ENCODE measurements at places on chromosomes 3 and 15.

- peak; percentile 76 for DNase-seq
Measured at GRCh38 chr3:111924283-111924682, 54.5 kb upstream of the ABHD10 start.

DNA sequence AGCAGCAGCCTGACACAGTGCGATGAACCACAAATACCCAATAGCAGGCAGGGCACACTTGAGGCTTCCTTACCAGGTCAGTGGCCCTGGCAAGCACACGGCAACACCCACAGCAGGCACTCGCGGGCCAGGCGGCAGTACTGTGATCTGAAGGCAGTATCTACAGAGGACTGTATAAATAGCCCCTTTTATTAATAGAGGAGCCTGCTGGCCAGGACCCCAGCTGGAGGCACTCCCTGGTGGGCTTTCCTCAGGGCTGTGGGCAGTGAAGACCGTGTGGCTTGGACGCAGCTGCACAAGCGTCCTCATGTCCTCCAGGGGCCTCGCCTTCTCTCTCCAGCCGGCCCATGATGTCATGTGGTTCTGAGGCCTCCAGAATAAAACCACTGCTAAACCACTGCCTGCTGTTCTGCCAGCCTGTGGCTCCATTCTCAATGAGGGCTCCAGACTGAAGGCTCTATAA, 44.1 kb downstream of the LRIG1 start:
- peak; percentile 69 for DNase-seq

DNA sequence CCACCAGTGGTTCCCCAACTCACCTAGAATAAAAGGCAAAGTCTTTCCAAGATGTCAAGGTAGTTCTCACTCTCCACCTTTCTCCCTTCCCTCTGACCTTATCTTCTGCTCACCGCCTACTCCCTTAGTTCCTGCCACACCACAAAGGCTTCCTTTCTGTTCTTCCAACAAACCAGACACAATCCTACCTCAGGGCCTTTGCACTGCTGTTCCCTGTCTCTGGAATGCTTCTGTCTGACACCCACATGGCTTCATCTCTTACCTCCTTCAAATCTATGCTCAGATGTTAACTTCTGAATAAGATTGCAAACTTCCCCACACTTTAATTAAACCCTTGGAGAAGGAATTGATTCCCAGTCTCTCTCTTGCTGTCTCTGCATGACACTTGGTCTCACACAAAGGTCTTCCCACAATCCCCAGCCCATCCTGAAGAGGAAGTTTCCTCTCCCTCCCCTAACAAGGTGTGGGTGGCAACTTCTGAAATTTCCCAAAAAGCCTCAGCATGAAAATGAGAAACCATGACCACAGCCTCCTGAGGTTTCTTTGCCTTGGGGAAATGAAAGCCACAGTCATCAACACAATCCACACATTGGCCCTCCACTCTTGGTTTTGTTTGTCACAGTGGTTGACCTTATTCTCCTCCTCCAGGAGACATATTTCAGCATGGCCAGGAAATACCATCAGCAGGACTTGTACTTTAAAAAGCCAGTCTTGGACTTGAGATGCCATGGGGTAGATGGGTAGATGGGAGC, 3.0 kb upstream of the RYK start:
- DNase-seq, result no peak

- no peak for DNase-seq
Measured at GRCh38 chr15:82398785-82399184, 30.8 kb upstream of the GOLGA6L9 start.

DNA sequence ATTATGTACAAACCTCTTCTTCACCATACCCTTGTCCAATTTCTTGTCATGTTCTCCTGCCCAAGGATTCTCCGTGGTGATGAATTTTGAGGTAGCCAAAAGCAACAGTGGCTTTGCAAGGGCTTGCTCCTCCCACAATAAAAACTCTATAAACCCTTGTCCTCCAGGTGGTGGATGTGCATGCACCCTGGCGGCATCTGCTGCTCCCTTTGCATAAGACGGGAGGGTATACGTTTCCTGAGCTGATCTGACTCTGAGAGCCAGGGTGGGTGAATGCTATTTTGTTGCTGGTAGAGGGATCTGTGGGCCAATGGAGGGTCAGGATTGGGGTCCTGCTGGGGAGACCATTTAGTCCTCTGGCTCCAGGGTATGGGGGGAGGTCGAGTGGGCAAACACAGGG, 5.4 kb downstream of the DNAH1 start:
- no peak for DNase-seq

GRCh38 chr3:140170612-140171011, 235.6 kb downstream of the CLSTN2 start:
- DNase-seq, result no peak

DNA sequence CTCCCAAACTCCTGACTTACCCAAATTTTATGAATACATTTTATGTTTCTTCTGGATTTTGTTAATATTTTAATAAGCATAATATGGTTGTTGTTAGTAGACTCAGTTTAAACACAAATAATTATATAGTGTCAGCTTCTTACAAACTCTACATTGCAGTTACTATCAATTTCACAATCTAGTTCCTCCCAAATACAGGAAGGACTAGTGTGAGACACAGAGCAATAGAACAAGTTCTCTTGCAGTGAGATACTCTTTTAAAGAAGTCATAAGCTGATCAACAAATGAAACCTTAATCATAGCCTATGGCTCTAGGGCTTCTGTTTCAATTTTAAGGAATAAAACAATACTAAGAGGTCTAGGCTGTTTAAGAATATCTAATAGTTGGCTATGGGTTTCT, 86.1 kb downstream of the SAMMSON start:
- no peak for DNase-seq

GRCh38 chr3:69246612-69247011, 124.2 kb upstream of the LMOD3 start:
- no peak for DNase-seq

DNA sequence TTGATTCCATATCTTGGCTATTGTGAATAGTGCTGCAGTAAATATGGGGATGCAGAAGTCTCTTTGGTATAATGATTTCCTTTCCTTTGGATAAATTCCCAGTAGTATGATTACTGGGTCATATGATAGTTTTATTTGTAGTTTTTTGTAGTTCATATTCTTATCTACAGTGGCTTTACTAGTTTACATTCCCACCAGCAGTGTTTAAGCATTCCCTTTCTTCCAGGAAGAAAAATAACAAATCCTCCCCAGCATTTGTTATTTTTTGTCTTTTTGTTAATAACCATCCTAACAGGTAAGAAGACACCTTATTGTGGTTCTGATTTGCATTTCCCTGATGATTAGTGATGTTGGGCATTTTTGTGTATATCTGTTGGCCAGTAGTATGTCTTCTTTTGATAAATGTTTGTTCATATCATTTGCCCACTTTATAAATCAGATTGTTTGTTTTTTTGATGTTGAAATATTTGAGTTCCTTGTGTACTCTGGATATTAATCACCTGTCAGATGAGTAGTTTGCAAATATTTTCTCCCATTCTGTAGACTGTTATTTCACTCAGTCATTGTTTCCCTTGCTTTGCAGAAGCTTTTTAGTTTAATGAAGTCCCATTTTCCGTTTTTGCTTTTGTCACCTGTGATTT, 163.3 kb upstream of the THRB start:
- no peak for DNase-seq

- no peak for DNase-seq
Measured at GRCh38 chr3:53416530-53416929, 69.2 kb upstream of the DCP1A start.

GRCh38 chr3:120143676-120144075, 49.4 kb upstream of the GSK3B start:
- no peak for DNase-seq

GRCh38 chr3:136152176-136152843, 43.8 kb downstream of the MSL2 start:
- no peak for DNase-seq

- DNase-seq, result no peak
Measured at GRCh38 chr15:63560741-63561448, 36.3 kb upstream of the FBXL22 start.

DNA sequence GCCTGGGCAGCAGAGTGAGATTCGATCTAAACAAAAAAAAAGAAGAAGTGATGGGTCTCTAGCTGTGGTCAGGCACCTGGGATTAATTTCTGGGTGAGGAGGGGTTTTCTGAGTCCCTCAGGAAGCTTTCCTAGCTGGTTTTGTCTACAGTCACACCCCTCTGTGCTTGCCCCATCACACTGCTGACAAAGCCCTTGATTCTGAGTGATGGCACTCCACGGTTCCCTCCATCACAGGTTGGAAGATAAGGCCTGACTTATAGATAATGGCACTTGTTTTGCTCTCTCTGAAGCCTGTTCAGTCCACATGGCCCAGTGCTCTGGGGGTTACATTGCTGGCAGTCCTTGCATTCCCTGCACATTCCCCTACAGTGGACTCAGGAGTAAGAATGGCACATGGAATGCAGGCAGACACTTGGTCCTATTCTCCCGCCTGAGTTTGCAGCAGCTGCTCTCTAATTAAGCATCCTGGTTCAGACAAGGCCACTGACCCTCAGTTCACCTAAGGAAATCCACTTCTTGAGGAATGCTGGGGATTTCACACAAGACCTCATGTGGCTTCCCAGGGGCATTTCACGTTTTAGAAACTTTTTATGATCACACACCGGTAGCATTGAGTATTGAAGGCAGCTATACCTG, 81.0 kb upstream of the NMNAT3 start:
- no peak for DNase-seq

- no peak for DNase-seq
Measured at GRCh38 chr3:179981646-179982045, 55.1 kb downstream of the PEX5L start.

DNA sequence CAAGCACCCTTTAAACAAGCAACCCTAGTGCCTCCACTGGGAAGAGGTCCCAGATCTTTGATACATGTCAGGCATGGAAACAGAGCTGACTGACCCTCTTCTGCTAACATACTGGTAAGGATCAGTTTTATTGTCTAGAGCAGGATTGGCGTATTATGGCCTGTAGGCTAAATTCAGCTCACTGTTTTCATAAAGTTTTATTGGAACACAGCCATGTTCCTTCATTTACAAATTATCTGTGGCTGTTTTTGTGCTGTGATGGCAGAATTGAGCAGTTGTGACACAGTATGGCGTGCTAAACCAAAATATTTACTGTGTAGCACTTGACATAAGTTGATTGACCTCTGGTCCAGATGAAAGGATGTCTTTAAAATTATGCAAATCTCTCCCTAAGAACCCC, 45.0 kb downstream of the WDR76 start:
- no peak for DNase-seq

DNA sequence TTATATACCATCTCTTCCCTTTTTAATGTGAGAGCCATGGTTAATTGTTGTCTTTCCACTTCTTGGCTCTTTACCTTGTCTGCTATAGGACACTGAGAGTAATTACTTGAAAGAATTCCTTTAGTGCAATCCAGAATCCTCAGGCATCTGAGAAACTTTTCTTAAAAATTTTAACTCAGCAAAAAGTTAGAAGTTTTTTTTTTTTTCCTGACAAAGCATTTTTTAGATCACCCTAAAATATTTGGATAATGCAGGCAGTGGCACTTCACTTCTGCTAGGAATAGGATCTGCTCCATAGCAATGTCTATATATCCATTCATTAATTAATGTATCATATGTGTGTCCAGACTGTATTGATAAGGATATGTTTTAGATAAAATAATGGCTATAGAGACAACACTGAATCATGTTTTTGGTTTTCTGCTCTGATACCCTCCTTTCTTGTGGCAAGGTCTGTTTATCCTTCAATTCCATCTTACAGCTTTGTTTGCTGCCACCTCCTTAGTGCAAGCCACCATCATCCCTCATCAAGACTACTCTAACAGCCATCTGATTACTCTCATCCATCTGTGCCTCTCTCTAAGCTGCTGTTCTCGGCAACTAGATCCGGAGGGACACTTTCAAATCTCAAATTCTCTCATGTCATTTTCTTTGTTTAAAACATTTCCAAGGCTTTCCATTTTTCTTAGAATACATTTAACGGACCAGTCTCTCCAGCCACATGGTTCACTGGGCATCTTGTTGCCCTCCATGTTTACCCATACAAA, 563.5 kb downstream of the EDEM1 start:
- no peak for DNase-seq

GRCh38 chr15:82805994-82806406, at the start of gene FSD2:
Gene FSD2, minus strand, starts transcription at chr15:82806069. Its CDS starts 18,679 bp downstream, at chr15:82787390.
- DNase-seq, result peak; percentile 72

DNA sequence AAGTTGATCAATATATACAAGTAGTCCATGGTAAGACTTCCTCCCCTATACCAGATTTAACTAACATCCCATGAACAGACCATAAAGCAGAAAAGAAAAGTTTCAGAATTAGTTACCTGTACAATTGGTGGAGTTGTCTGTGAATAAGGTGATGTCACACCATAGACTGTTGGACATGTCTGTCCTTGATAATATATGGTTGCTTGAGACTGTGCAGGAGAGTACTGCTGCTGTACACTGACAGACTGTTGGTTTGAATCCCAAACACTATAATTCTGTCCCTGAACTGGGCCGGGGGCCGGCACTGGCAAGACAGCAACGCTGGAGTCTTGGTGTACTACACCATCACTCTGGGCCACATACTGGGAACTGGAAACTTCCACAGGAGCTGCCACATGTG, 77.2 kb downstream of the NBEAL2 start:
- no peak for DNase-seq

DNA sequence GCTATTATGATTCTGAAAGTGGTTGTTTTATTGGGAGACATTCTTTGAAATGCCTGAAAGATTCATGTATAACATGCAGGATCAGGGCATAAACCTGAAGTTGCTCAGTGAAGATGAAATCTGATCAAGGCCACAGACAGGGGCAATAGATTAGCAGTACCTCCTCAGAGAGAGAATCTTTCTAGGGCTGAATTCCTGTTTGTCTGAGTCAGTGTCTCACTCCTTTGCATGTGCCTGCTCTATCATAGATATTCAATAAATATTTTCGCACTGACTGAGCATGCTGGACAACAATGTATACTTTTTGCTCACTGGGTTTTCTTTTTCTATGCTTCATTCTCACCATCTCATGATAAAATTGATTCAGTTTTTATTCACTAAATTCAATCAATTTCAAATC, 49.8 kb upstream of the PFN2 start:
- no peak for DNase-seq

DNA sequence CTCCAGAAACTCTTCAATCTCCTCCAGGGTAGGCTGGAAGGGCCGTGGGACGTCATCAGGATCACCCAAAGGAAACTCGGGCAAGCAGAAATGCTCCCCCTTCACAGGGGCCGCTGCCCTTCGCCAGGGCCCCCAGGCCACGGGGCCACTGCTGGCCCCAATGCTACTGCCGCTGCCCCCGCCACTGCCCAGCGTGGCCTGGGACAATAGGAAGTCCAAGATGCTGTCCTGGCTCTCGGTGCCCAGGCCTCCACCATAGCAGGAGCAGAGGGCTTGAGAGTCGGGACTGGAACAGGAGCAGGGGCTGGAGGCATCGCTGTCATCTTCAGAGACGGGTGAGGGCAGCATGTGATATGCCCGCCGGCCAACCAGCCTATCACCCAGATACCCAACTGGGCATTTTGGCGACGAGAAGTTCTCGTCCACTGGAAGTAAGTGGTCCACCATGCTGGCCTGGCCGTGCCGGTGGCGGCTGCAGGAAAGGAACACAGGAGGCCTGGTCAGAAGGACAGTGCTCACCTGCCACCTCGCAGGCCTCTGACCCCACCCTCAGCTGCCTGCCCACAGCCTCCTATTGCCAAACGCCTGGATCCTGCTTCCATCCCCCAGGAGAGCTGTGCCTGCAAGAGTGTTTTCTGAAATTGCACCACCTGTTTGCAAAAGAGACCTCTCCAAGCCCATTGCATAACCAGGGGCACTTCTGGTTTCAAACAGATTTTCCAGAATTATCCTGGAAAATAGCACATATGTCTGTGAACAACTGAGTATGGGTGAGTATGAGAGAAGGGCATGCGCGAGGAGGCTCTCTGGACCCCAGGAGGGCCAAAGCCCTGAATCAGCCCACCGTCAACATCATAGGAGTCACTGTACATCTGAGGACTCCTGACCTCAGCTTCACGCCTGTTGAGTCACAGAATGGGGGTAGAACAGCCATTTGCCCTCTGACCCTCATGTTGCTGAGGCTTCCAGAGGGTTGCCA, 4.4 kb downstream of the KLF15 start:
- DNase-seq, result no peak

All from heart right ventricle (tissue), 16 donors.